ENCODE measurements at places on chromosomes 11 and 22.

GRCh38 chr22:18056161-18056666, 21.6 kb upstream of the PEX26 start:
- DNase-seq = no peak

- no peak for DNase-seq
Measured at GRCh38 chr11:14673824-14674405, 30.3 kb downstream of the PDE3B start.

- DNase-seq = no peak
Measured at GRCh38 chr22:33035272-33035863, 22.8 kb downstream of the SYN3 start.

- DNase-seq = no peak
Measured at GRCh38 chr22:37558815-37559214, 1.5 kb upstream of the CDC42EP1 start.

DNA sequence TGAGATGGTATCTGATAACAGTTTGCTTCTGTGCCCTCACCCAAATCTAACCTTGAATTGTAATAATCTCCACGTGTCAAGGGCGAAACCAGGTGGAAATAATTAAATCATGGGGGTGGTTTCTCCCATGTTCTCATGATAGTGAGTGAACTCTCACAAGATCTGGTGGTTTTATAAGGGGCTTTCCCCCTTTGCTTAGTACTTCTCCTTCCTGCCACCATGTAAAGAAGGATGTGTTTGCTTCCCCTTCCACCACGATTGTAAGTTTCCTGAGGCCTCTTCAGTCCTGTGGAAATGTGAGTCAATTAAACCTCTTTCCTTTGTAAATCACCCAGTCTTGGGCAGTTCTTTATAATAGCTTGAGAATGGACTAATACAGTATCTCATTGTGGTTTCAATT, 8.5 kb upstream of the OVCH2 start:
- DNase-seq = no peak

Measured in stimulated activated CD8-positive, alpha-beta memory T cell treated with anti-CD3 and anti-CD28 coated beads, Interleukin-4, amount 100 ng/mL, for 4 hours (primary cell).